Right cardiac atrium (tissue), 5 donors: ENCODE measurements at places on chromosomes 6 and 20.
A peak's percentile ranks its signal among the peaks of the same experiment; 100 is the strongest.

DNA sequence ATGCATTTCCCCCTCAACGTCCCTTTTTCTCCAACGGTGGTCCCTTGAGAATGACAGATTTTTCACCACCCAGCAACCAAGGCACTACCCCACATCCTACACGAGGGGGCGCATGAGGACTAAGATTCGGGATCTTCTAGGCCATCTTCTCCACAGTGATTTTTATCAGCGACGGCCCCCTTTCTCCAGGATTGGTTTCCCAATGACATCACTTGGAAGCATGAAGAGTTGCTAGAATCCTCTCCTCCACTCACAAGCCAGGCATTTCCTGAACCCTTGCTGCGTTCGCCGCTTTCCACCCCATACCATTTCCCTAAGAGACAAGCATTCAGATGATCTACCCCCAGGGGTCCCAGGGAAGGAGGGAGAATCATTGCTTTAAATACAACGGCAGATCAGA, 252.0 kb downstream of the HIVEP2 start:
- peak; percentile 61 for DNase-seq

DNA sequence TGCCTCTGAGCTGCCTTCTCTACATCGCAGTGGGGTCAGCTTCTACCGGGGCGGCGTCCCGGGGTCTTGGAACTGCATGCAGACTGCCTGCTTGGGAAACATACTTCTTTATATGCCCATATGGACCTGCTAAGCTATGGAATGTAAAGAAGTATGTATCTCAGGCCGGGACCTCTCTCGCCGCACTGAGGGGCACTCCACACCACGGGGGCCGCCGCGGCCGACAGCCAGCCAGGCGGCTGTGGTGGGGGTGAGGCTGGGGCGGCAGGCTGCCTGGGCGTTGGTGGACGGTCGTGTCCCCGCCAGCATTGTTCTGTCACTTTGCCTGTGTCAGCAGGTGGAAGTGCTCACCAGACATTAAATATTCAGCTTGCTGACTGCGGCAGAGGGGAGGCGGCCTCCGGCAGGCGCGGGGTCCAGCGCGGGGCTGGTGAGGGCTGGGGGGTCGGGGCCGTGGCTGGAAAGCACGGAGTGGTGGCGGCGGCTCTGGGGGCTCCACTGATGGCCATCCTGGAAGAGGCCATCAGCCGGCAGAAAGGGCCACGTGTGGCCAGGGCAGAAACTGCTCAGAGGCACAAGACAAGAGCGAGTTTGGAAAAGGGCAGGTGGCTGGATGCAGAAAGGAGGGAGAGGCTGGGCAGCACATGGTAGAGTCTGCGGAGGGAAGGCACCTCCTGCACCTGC, 78.6 kb upstream of the GATA5 start:
- no peak for DNase-seq

DNA sequence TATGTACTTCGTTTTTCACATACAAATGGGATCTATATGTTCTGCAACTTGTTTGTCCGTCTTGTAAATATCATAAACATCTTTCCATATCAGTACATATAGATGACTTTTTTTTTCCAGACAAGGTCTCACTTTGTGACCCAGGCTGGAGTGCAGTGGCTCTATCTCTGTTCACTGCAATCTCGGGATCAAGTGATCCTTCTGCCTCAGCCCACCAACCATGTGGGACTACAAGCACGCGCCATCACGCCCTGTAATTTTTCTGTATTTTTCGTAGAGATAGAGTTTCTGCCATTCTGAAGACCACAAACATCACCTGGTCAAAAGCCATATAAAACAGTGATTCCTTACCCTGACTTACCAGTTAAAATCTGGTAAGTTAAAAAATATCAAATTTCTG, 37.7 kb upstream of the SYNCRIP start:
- DNase-seq: no peak

GRCh38 chr20:47102629-47103028, 208.0 kb downstream of the EYA2 start:
- DNase-seq: no peak

GRCh38 chr20:56400001-56400640, 7.7 kb downstream of the CSTF1 start:
- no peak for DNase-seq
